ENCODE measurements at places on chromosomes 1 and 21.

- no peak for DNase-seq
Observed at GRCh38 chr1:177451191-177451590, 280.4 kb downstream of the BRINP2 start.

GRCh38 chr1:222914861-222915632 is 100.2 kb downstream of the DISP1 start:
- no peak for DNase-seq

DNA sequence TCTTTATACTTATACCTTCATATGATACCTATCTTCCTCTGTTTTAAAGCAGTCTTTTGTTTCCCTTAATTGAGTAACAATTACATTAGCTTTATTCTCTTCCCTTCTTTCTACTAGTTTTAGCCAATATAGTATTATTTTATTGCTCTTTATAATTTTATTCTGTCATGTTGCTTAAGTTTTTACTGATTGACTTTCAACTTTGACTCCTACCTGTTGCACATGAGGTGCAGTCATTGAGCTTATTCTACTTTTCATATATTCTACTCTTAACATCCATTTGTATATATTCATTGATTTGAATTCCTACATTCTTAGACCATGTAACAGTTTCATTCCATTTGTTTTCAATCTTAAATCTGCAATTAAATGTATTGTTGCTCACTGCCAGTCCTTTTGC is 49.2 kb downstream of the AGO3 start:
- DNase-seq, result no peak

DNA sequence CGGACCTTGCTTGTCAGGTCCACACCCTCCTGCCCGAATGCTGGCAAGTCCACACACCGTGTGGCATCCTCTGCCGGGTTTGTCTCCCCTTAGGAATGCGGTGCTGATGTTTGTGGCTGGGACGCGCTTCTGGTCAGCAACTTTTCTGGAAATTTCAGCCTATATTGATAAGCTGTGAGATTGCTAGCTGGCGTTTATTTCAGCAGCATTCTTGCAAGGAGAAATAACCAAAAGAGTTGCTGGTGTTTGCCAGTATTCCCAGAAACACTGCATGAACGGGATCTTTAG is 601 bp downstream of the CEPT1 start:
- DNase-seq, result no peak

DNA sequence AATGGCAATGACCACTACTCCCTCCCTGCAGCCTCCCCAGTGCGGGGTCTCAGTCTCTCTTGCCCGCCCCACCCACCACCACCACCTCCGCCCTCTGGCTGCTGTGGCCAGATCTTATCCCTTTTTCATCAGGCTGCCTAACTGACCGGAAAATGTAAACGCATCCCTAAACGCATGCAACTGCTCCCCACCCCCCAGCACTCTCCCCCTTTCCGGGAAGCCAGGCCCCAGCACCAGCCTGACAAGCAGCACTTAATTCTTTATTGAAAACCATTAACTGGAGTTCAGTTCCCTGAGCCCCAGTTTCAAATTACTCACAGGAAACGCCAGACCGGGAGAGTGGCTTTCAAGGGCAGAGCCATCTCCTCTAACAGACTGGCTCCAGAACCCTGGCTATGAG is 147.7 kb downstream of the DMRTA2 start:
- no peak for DNase-seq

GRCh38 chr1:31984419-31985347 is 29.0 kb upstream of the KHDRBS1 start:
- DNase-seq, result peak; percentile 41

DNA sequence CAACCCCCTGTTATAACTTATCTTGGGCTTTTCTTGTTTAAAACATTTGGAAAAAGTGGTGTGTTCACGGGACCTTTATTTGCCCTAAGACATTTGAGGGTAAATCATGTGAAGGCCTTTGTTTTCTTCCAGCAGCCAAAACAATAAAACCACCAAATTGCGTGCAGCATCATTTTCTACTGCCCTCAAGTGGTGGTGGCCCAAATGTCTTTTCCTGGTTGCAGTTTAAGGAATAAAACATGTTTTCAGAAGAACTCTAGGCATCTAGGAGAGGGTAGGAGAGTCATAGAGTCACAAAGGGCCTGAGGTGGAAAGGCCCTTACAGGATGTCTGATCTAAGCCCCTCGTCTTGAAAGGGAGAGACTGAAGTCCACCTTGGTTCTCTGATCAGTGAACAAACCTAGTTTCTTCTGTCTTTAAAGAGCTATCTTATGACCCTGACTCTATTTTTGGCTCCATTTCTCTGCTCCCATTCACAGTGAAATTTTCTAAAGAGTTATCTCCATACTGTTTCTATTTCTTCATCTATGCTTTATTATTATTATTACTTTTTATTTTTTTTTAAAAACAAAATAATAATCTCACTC is 16.0 kb upstream of the EPS15 start:
- peak; percentile 41 for DNase-seq

- no peak for DNase-seq
Observed at GRCh38 chr1:165828103-165828668, 772 bp downstream of the UCK2 start.

- no peak for DNase-seq
Observed at GRCh38 chr21:38881131-38881530, 75.4 kb downstream of the ETS2 start.

- DNase-seq, result no peak
Observed at GRCh38 chr1:95951371-95952102, 717.5 kb downstream of the RWDD3 start.

GRCh38 chr1:163823017-163823416 is 501.3 kb downstream of the NUF2 start:
- DNase-seq, result no peak

- DNase-seq, result no peak
Observed at GRCh38 chr1:8202182-8202905, 115.6 kb upstream of the SLC45A1 start.

GRCh38 chr1:208834381-208835096 is 590.4 kb upstream of the PLXNA2 start:
- no peak for DNase-seq

DNA sequence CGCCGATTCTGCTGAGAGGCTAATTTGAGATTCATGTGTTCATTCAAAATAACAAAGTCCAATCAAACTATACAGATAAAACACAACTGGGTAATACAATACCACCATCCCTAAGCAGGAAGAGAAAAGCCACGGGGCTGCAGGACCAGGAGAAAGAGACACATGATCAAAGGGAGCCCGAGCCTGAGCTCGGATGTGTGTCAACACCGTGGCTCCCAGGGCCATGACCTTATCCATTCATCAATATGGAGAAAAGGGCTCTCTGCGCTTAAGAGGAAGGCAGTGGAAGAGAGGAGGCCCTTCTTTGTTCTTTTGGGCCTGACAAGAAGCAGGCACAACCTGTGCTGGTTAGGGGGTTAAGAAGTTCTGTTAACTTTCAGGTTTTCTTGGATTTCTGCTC is 56.7 kb downstream of the HUNK start:
- DNase-seq, result no peak

DNA sequence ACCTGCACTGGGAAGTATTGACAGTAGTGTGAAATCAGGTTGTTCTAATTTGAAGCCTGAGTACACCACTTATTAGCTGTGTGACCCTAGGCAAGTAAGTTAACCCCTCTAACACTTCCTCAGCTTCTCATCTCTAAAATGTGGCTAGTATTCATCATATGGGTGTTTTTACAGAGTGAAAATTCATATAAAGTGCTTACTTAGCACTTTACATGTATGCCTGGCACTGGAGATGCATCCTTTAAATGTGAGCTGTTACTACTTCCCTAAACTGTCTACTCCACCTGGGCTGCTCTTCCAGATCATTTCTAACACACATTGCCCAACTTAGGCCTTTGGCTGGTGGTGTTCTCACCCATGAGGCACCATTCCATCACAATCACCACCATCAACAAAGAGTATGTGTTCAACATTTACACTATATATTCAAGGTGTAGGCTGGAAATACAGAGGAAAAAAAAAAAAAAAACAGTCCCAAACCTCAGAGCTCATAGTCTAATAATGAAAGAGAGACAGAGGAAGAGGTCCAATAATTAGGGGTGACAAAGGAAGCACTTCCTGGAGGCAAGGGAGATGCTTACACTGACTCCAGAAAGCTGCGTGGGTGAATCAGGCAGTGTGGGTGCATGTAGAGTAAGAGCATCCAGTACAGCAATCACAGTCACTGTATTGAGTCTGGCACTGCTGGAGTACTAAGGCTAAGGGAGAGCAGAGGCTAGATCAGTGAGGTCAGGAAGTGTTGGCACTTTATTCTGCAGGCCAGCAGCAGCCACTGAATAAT is 3.6 kb downstream of the STX6 start:
- DNase-seq, result no peak

DNA sequence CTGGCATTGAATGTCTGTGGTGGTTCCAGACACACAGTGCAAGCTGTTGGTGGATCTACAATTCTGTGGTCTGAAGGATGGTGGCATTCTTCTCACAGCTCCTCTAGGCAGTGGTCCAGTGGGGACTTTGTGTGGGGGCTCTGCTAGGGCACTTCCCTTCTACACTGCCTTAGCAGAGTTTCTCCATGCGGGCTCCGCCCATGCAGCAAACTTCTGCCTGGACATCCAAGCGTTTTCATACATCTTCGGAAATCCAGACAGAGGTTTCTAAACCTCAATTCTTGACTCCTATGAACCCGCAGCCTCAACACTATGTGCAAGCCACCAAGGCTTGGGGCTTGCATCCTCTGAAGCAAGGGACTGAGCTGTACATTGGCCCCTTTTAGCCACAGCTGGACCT is 43.0 kb downstream of the RGS18 start:
- DNase-seq, result no peak

- no peak for DNase-seq
Observed at GRCh38 chr1:111886741-111887140, 102.7 kb downstream of the KCND3 start.

GRCh38 chr1:158813164-158813563 is 18.0 kb upstream of the MNDA start:
- no peak for DNase-seq

DNA sequence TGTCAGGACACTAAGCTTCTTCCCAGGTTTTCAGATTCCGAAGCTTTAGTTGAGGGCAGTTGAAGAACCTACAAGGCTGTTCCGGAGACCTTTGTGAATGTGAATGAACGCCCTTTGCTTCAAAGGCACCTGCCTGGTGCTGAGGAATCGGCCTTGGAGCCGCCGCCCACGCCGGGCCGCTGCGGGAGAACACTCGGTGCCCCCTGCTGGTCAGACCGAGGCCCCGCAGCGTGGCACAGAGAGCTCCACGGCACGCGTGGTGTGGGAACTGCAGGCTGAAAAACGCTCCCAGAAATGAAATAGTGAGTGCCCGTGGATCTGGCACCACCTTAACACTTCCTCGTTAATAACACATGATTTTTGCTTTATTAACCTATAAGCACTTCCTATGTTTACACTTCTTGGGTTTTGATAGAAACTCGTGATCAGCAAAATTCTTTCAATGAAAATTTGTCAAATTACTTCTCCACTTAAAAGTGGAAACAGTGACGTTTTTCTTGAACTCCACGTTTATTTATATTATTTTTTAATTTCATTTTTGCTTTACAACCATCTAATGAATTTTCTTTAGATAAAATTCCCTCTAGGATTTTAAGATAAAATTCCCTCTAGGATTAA is 460.6 kb downstream of the DSCAM start:
- DNase-seq, result no peak

GRCh38 chr1:75765697-75766355 is 20.2 kb upstream of the RABGGTB start:
- DNase-seq, result no peak

DNA sequence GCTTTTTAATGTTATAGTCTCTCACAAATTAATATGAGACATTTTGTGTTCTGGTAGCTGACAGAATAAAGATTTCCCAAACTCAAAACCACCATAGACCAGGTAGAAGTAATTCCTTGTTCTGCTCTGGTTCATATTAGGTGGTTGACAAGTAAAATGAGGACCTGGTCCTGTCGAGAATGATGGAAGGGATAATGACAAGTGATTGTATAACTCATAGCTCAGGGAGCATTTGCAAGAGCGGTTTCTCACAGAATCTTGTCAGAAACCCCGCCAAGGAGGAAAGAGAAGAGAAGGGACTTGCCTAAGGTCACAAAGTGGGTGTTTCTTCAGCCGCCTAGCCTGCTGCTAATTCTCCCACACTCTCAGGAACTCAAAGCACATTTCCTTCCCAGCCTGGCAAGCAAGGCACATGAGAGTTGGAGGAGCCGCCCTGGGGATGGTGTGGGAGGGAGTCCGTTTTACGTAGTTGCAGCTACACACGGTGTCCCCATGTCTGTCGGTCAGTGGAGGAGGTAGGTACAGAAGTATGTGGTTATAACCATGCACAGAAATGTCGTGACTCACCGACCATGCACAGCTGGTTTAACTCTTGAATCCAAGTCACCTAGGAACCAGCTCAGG is 46.5 kb downstream of the SAMD13 start:
- no peak for DNase-seq

- DNase-seq, result no peak
Observed at GRCh38 chr1:237998581-237998980, 107.9 kb upstream of the ZP4 start.

All from CD4-positive, alpha-beta T cell treated with Interleukin-15 for 1 hour (primary cell).